Hematopoietic multipotent progenitor cell treated with erythropoietin and hydrocortisone succinate and interleukin-3 and kit ligand, for 4 days (in vitro differentiated cells): ENCODE measurements at places on chromosomes 1 and 21.

GRCh38 chr21:32941263-32941662 lies 84.5 kb upstream of the OLIG2 start:
- no peak for DNase-seq

DNA sequence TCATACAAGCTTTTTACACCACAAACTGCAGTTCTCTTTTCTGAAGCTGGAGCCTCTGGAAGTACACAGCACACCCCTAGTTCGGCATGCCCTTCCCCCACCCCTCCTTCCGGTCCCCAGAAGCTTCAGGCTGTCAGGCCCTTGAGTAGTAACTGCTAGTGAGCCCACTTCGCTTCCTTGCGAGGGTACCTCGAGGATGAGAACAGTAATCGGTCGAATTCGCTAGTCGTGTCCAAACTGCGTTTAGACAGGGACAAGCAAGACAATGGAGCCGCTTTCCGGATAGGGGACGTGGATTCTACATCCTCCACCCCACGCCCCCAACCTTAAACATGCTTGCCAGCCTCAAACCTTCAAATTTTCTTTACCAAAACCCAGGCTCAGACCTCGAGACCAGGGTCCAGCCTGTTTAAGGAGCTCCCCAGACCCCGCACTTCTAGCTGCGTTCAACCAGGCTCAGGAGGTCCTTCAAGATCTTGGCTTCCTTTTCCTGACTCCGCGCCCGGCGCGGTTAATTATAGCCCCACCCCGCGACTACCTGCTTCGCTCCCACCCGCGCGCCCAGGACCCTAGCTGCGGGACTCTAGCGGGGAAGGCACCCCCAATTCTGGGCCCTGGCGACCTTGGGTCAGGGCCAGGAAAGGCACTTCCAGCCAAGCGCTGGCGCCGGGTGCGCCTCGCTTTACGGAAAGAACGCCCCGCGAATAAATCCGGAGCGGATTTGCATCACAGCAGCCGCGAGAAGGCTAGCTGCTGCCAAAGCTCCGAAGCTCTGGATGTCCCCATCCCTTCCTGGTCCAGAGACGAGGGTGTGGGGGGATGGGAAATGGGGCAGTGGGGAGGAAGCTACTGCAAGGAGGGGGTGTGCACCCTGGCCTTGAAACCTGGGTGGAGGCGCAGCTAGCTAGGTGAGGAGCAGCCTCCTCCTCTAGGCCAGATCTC lies 8.1 kb upstream of the TSPAN1 start:
- DNase-seq: peak; percentile 62

- DNase-seq: no peak
Observed at GRCh38 chr1:171515299-171515698, 30.0 kb downstream of the PRRC2C start.

DNA sequence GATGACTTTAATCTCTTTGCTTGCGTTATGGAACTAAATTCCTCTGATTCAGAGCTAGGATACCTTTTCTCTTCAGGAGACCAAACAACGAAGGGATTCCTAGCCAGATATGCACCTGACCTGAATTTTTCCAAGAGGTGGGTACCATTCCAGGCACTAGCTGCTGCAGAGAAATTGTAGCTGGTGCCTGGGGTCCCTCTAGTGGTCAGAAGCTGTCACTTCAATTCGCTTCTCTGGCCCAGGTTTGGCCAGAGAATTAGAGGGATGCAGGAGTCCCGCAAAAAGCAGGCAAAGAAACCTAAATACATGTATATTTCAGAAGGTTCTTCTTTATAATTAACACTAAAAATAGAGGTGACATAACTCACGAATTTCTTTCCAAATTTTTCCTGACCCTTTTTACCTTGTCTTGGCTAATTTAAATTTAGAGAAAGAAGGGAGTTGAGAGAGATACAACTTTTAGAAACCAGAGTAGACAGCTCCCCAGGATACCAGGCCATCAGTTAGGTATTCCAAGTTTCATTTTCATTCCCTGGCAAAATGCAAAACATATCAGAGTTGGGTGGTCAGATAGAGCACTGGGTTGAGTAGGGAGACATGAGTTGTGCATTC lies 9.6 kb downstream of the ACKR1 start:
- peak; percentile 74 for DNase-seq

- DNase-seq: no peak
Observed at GRCh38 chr1:79089946-79090345, 83.4 kb upstream of the ADGRL4 start.

- DNase-seq: no peak
Observed at GRCh38 chr1:145868232-145868631, 9.4 kb upstream of the PIAS3 start.

- DNase-seq: peak; percentile 41
Observed at GRCh38 chr21:34670962-34671348, 2.2 kb downstream of the CLIC6 start.

- peak; percentile 53 for DNase-seq
Observed at GRCh38 chr1:61742620-61743430, 545 bp downstream of the PATJ start.

DNA sequence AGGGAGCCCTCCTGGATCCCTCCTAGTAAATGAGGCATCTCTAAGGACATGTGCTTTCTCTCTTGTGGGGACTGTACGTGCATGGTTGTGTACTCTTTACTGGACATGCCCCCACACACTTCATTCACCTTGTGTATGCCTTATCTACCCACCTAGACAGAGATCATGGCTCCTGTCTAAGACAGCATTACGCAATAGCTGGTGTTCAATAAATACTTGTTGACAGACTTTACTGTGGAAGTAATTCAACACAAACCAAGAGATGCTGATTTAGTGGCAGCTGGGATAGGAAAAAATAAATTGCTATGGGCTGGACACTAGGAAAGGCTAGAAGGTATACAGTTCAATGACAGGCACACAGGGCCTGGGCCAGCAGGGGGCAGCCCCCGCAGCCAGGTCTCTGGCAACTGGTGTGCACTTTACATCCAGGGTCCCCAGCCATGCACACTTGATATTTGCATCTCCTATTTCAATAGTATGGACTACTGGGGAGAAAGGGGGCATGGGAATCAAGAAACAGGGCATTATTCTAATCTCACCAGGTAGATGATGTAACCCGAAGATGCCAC lies 24.2 kb downstream of the TRABD2B start:
- DNase-seq: no peak

GRCh38 chr1:215285013-215285800 lies 202.7 kb downstream of the KCNK2 start:
- DNase-seq: no peak

DNA sequence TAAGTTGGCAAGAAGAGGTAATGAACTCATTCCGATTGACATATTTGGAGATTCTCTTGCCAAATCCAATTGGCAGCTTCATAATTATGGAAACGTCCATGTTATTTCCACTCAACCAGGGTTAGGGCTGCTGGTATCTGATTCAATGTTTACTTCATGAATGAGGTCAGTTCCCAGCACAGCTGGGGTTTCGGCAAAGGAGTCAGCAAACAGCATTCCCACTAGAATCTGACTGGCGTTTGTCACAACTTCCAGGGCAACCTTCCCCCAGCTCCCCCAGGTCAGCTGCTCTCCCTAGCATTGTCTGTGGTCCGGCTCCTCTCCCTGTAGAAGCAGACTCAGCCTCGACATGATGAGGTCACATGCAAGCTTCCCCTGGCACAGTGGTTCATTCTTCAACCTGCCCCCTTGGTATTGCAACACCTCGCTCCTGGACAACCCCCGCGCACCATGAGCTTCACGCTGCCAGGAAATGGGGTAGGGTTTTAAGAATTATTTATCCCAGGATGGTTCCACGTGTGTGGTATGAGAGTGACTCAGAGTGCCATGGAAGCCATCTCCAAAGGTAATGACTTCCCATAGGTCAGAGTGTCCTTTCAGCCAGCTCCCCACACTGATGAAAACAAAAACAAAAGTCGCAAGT lies 100.7 kb upstream of the SLC25A33 start:
- peak; percentile 24 for DNase-seq

- no peak for DNase-seq
Observed at GRCh38 chr1:238071061-238071460, 180.3 kb upstream of the ZP4 start.

- DNase-seq: no peak
Observed at GRCh38 chr1:183353597-183353996, 64.6 kb downstream of the NMNAT2 start.

DNA sequence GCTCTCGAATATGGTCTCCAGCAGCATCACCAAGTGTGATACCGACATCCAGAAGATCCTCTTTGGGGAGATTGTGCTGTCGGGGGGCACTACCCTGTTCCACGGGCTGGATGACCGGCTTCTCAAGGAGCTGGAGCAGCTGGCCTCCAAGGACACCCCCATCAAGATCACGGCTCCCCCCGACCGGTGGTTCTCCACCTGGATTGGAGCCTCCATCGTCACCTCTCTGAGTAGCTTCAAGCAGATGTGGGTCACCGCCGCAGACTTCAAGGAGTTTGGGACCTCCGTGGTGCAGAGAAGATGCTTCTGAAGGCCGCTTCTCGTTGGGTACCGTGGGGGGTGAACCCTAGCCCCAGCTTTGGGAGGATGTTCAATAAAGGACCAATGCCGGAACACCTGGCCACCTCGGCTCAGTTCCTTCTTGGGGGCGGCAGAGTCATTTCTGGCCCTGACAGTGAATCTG lies 1.3 kb downstream of the ACTRT2 start:
- DNase-seq: no peak

DNA sequence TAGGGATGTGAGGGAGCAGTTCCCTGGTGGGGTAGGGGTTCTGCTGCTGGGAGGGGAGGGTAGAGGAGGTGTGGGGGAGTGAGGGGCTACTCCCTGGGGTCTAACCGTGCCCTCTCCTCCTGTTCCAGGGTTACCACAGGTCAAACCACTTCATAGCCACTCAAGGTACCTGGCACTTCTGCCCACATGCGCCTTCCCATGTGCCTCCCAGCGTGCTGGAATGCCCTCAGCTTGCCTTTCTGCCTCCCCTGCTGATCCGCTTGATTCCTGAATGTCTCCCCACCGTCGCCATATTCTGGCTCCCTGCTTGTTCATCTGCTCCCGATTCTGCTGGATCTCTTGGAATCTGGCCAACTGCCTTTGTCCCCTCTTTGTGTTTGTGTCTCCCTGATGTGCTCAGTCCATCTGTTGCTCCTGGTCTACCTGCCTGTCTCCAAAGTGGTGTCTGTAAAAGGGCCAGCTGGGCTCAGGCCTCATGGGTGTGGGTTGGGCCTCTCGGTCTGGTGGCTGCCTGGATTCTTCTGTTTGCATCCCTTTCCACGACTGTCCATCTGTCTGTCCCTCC lies 74.4 kb downstream of the PTPRU start:
- DNase-seq: no peak

GRCh38 chr1:99560207-99561040 lies 85.5 kb upstream of the PALMD start:
- DNase-seq: no peak

DNA sequence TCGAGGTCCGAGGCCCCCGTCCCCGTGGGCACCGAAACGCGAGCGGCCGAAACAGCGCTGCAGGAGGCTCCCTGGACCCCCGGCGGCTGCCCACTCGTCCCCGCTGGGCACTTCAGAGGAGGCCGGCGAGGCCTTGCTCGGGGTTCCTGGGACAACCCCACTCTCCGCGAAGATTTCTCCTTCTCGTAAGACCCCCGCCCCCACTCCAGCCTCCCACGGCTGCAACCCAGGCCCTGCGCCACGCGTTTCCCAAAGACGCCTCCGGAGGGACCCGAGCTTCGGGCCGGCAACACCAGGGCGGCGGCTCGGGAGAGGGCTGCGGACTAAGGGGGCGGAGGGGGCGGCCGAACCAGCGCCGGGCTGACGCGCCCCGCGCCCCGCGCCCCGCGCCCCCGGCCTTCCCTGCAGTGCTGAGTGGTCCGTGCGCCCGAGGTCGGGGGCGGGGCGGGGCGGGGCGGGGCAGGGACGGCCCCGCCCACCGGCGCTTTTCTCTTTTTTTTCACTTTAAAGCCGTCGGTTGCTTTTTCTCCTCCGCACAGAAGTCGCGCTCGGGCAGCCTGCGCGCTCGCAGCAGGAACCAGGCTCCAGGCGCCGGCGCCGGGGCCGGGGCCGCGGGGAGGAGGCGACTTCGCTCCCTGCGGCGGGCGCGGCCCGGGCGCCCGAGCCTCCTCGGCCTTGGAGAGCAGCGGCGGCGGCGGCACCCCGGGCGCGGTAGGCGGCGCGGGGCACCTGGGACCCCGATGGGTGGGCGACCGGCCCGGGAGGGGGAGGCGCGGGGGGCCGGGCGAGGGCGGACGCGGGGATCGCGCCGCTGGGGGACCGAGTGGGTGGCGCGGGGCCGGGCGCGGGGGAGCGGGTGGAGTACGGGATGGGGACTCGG lies at the start of gene SPSB1:
TSS of gene SPSB1 (plus strand) at position 534 of the 880 bp plus-strand sequence. CDS start 62,998 bp downstream, outside the sequence.
- DNase-seq: peak; percentile 88

- DNase-seq: peak; percentile 54
Observed at GRCh38 chr1:112508278-112509004, at the start of gene WNT2B. Gene WNT2B (plus strand): TSS chr1:112508965. CDS start chr1:112509263, 298 bp downstream.

DNA sequence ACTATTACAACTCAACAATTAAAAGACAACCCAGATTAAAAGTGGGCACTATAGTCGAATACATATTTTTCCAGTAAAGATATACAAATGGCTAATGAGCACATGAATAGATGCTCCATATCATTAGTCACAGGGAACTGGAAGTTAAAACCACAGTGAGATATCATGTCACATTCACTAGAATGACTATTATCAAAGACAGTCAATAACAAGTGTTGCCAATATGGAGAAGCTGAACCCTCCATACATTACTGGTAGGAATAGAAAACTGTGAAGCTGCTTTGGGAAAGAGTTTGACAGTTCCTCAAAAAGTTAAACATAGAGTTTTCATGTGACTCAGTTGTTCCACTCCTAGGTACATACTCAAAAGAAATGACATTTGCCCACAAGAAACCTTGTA lies 30.6 kb upstream of the MRPS6 start:
- DNase-seq: peak; percentile 41

DNA sequence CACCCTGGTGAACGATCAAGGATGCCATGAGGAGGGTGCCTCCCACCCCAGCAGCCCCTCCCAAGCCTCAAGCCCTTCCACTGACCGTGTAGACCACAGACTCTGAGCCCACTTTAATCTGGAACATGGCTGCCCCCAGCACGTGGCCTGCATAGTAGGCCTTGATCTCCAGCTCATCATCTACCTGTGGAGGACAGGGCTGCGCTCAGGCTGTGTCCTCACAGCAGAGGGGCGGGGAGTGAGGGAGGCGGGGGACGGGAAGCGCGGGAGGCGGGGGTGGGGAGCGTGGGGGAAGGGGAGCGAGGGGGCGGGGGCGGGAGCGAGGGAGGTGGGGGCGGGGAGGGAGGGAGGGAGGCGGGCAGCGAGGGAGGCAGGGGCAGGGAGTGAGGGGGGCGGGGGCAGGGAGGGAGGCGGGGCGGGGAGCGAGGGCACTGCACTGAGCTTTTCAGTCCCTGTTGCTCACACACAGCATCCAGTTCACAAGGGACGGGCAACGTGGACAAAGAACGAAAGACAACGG lies 7.1 kb downstream of the PUSL1 start:
- no peak for DNase-seq

DNA sequence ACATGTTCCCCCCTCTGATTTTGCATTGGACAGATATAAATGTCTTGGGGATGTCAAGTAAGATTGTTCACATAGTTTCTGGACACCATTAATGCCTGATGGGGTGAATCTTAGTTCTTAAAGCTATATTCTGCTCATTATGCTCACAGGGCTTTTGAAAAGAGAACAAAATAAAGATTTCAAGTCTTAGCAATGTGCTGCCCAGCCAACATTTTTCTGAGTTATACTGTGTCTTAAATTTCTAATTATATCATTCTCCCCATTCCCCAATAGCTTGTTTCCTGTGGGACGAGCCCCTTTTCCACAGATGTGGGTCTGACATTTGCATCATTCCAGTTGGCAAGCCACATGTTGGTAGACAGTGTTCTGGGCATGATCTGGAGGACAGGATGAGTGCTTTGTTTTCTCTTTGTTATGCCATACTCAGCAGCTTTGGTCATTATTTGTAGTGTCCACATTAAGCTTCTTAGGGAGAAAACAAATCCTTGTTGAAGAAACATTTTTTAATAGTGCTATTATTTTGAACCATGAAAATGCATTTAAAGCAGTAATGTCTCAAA lies 32.8 kb downstream of the MTARC1 start:
- DNase-seq: no peak
